ENCODE measurements at places on chromosomes 2 and 18.

DNA sequence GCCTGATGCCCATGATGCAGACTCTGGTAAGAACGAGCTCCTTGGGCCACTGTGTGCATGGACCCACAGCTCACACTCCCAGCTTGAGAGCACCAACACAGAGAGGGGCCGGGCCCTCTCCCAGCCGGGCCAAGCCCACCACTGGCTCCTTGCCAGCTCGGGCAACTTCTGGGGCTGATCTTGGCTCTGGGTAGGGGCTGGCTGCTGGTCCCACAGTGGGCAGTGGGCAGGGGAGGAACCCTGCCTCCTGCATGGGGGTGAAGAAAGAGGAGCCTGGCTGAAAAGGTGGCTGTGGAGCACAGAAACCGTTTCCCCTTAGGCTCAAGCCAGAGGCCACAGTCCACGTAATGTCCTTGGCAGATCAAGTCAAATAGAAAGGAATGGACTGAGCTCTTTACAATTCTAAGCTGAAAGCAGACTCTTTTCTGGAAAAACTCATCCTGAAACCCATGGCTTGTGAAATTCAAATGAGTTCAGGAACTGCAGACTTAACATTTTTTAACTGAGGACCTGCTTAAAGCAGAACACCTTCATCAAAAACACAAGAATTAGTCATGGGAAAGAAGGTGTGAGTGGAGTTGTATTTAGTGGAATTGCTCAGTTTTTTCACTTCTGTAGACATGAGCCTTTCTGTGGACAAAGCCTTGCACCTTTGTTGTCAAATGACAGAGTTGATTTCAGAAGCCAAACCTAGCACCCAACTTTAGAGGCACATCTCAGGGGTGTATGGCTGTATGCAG lies 104.9 kb downstream of the STPG4 start:
- no peak for DNase-seq

DNA sequence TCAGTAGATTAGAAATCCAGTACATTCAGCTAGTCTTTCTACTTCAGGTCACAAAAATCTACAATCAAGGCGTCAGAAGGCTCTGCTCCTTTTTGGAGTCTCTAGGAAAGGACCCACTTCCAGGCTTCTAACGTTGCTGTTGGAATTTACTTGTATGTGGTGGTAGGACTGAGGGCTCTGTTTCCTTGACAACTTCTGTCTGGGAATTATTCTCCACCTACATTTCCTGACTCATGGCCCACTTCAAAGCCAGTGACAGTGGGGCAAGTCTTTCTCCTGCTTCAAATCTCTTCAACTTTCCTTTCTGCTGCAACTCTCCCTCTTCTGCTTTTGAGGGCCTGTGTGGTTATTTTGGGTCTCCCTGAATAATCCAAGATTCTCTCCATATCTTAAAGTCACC lies 10.4 kb upstream of the TMX3 start:
- DNase-seq: no peak

DNA sequence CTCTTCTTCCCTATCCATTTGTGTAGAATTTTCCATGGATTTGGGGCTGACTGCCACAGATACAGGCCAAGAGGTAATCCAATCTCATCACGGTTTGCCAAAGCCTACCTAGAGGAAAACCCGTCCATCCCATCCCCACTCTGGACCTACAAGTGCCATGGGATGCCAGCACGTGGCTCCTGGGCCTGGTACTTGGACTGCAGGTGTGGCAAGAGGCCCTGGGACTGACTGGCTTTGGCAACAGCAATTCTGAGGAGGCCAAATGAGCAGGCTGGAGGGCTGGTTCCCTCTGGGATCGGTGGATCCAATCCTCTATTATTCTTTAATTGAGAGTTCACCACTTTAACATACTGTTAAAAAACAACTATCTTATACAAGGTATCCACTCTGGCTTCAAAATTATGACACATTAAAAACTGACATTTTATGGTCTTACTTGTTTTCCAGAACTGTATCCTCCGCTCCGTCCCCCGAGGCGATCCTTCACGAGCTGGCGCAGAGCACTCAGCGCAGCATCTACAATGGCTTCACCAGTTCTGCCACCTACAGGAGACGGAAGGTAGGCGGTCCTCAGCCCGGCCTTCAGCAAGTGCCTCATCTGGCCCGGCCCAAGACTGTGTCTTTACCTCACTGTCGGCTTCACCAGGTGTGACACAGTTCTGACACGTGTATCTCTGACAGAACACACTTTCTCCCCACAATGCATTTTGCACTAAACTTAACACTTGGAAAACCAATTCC lies 19.8 kb downstream of the PDIA6 start:
- DNase-seq: no peak

GRCh38 chr2:54187331-54187730 lies 68.7 kb downstream of the TSPYL6 start:
- no peak for DNase-seq

DNA sequence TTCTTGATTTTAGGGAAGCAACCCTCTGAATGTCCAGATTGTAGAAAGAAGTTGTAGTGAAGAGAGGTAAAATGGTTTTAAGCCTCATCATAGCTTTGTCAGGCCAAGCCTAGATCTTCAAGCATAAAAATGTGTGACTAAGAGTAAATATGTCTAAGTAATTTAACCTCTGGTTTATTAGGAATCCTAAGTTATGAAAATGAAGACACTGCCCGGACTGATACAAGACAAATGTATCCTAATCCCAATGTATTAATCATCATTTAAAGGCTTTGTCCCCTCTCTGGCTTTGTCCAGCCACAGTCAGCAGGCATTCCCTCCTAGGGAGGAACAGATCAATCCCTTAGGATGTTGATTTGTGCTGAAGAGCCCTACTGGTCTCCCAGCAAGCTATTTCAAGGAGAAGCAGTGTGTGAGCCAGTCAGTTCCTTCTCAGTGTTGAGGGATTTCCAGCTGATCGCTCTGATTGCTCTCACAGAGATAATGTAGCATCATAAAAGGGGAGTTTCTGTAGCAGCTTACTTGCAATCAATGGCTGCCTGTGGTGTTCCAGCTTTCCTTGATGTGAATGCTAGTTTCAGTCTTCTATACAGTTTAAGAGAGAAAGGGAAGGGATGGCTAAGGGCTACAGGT lies 796.1 kb downstream of the EPHA4 start:
- DNase-seq: no peak

DNA sequence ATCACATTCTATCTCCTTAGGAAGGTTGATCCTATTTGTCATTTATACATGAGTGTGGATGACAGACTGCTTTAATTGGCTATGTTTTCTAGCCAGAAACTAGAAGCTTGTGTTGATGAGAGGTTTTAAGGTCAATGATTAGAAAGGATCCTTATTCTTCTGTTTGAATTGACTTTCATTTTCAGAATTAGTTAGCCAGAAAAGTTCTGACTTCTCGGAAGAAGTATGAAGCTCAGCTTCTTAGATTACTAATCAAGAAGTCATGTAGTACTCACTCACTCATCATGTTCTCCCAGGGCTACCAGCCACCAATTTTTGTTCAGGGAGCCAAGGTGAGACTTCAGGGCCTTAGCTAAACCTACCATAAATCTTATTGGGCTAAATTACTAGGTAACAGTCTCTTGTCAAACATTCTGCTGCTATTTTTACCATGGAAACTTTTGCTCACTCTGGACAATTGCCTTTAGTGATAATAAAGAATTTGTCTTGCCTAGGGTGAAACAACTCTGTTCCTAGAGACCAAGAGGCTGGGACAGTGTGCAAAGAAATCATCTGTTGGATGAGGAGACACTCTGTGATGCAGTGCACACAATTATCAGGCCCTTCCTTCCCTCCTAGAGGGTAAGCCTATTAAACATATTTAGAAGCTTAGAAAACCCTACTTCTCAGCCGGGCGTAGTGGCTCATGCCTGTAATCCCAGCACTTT lies 111.6 kb upstream of the DNMT3A start:
- DNase-seq: no peak
